HT-29 (cell line): ENCODE measurements at places on chromosomes 12 and 14. TPM values are rescaled to one million over a fixed set of nuclear protein-coding genes. Genes with fewer than 3 reads are reported as not detected.

DNA sequence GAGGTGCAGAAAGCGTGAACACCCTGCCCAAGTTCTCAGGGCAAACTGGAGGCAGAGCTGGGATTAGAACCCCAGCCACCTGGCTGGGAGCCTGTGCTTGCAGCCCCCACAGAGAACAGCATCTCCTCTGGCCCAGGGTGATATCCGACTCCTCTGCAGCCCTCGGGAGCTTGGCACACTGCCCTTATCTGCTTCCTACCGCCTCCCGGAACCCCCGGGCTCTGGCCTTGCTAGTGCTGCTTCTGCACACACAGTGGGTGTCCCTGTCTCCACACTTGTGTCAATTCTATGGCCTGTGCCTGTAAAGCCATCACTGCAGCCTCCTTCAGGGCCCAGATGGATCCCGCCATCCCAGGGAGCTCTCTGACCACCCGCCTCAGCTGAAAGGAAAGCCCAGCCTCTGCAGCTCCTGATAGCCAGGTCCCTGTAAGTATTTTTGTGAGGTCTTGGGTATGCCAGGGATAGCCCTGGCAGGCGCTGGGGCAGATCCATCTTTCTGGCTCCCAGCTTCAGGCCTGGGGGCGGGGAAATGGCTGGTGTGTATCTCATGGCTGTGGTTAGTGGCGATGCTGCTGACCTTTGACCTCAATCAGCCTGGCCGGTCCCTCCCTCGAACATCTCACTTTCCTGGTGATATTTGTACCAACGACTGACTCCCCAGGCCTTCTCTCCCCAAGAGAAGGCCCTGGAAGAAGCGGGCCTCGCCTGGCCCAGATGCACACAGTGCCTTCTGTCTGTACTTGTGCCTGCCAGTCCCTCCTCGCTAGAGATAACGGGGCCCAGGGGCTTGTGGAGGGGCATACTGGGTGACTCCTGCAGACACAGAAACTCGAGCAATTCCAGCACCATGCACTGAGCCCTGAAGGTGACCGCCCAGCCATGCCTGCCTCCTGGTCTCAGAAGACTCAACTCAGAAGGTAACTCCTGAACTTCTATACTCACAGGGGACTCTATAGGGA, 183.8 kb downstream of the CALM1 start:
- no peak for DNase-seq

DNA sequence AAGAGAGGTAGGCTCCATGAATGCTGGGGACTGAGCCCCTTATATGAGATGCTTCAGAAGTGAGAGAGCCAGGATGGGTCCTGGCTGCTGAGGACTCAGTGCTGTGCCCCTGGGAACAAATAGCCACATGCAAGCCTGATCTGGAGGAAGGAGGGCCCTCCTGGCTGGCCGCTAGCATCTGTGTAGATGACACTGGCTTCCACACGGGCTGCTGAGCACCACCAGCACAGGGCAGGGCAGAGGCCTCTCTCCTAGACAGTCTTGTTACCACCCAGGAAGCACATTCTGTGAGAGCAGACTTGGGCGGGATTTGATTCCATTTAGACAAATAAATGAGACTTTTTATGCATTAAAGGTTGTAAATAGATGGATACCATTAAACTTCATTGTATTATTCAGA, 48.0 kb downstream of the ZNF664 start:
- no peak for DNase-seq

Gene LALBA
- total RNA-seq, result not detected in 2 replicates

GRCh38 chr12:49664591-49665239, 41.4 kb downstream of the PRPF40B start:
- no peak for DNase-seq

- no peak for DNase-seq
Observed at GRCh38 chr12:113134521-113134951, 1.0 kb downstream of the RASAL1 start.

DNA sequence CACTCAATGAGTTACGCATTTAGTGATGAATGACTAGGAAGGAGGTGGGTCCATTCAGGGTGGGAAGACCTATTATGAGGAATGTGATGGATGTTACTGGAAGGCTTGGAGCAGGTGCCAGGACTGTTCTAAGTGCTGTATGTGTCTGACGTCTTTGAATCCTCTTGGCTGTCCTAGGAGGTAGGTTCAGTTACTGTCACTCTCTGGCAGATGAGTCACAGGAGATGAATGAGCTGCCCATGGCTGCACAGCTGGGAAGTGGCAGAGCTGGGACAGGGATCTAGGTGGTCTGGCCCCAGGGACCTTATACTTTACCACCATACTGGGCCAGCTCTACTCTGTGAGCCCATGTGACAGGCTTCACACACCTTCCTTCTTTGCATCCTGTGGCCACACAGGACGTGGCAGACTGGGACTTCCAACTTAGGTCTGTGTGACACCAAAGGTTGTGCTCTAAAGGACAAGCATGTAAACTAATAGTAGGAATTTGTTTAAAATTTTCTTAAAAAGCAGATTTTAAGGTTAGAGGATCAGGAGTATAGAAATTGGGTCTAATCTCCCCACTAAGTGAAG, 24.0 kb downstream of the TCTN1 start:
- no peak for DNase-seq

- DNase-seq, result no peak
Observed at GRCh38 chr14:75720842-75721498, 59.9 kb downstream of the TTLL5 start.

DNA sequence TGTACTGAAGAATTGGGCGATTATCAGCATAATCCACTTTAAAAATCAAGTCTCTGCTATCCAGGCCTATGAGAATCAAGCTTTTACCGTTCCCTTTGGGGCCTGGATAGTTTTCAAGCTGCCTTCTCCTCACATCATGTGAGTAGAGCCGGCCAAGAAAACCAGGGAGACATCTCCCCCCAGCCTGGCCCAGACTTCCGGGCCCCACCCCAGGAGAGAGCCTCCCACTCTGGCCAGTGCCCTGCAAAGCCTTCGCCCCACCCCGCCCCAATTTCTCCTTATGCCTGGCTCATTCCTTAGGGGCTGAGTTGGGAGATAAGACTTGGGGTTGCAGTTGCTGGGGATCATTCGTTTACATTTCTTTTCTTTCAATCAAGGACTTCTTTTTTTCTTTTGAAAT, 1.4 kb upstream of the TMEM132C start:
- no peak for DNase-seq

DNA sequence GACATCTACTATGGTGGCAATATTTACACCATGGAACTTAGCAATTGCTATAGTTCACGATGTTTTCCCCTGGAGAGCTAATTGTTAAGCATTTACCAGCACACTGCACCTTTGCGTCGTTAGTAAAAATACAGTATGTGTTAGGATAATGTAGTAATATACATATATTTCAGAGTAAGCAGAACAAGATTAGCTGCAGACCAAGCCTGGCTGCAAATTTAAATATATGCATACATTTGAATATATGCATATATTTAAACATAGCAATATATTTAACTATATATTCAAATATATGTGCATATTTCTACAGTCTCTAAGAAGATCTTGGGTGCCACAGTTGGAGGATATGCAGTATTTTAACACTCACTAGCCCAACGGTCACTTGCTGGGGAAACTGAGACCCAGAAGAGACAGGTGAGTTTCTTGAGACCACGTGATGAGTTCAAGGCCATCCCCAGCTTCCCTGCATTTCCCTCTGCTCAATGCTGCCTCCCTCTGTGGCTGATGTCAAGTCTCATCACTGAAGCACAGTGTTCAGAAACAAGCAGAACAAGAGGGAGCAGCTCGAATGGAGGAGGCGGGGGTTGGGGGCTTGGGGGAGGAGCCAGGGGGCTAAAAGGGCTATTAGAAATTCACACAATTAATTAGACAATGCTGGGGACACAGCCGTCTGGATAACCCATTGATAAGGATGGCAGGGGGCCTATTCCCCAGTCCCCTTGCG, 708.0 kb downstream of the MED13L start:
- no peak for DNase-seq

DNA sequence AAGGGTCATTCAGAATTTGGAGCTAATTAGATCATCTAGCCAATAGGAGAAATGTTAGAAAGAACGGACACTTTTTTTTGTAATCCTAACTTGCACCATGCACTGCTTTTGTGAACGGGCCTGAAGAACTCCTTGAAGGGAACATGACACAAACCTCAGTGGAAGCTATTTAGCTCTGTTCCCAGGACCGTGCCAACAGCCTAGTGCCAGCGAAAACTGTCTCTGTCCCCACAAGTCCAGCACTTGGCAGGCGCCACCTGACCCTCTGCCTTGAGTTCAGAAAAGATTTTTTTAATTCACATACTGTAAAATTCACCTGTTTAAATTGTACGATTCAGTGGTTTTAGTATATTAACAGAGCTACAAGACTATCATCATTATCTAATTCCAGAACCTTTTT, 31.3 kb upstream of the KCNA5 start:
- DNase-seq, result no peak

Gene GLI1
- 2.0 and 4.2 TPM in 2 replicates for total RNA-seq

GRCh38 chr14:22569106-22569736, 19.8 kb downstream of the DAD1 start:
- no peak for DNase-seq

Gene PRH2
- total RNA-seq, result not detected in 2 replicates

DNA sequence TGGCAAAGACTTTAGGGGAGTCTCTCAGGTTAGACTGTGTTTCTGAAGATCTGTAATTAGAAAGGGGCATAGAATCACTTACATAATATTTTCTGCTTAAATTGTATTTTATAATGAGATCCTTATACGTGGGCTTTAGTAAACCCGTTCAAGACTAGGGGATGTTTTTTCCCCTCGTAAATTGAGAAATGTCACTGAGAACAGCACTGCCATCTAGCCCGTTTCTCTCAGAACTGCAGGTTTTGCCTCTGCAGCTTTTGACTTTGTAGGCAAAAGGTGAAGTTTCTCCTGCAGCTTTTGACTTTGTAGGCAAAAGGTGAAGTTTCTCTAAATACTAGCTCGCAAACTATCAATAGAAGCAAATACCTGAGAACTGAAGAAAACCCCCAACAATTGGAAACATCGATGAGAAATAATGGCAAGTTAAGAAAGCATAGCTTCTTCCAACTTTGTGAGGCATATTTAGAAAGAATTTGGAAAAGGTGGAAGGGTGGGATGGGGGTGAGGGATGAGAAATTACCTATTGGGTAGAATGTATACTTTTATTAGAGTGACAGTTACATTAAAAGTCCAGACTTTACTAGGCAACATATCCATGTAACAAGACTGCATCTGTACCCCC, 9.9 kb upstream of the ASPG start:
- no peak for DNase-seq

DNA sequence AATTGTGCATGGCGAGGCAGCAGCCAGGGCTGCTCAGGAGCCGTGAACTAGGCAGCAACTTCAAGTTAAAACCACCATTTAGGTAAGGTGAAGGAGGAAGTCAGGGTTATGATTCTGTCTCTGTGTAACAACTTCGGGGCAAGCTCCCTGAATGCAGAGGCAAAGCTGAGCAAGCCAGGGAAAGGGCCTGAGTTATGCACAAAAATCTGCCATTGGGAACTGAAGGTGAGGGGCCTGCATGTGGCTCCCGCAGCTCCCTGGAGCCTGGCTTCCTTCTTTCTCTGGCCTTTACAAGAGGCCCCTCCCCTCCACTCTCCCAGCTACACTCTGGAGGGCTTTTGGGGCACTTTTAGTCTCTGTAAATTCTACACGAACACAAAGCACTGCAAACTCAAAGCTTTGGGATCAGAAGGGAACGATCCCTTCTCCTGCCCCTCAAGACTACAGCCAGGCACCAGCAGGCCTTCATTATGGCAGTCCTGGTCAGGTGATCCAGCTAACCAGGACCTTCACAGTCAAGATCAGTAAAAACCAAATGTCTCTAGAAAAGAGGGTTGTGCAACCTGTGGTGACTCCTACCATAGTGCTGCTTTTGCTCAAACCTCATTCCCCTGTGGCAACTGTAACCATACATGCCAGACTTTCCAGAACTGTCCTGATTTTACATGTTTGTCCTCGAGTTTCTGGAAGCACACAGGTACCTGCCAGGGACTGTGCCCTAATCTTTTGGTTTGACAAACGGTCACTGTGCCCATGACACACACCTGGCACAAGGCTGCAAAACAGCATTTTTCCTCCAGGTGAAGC, 67.2 kb upstream of the PTGR2 start:
- peak; percentile 29 for DNase-seq

Gene TSPAN19
- total RNA-seq, result not detected in 2 replicates

Gene HOXC10
- 1.7 TPM in 1 of 2 replicates, not detected in the other for total RNA-seq

DNA sequence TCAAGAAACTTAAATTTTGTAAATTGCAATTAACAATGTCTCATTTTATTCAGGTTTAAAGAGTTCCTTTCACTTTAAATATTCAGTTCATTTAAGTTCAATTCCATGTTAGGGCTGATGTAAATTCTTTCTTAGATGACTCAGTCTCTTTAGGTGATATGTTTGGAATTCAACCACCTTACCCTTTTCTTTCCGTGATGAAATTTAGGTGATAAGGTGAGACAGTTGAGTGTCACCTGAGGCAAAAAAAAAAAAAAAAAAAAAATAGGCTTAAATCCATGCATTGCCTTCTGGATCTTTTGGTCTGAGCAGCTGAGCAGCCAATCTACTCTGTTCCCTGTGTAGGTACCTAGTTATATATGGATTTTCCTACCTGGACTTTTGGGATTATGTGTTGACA, 299.5 kb downstream of the DAD1 start:
- DNase-seq, result no peak

DNA sequence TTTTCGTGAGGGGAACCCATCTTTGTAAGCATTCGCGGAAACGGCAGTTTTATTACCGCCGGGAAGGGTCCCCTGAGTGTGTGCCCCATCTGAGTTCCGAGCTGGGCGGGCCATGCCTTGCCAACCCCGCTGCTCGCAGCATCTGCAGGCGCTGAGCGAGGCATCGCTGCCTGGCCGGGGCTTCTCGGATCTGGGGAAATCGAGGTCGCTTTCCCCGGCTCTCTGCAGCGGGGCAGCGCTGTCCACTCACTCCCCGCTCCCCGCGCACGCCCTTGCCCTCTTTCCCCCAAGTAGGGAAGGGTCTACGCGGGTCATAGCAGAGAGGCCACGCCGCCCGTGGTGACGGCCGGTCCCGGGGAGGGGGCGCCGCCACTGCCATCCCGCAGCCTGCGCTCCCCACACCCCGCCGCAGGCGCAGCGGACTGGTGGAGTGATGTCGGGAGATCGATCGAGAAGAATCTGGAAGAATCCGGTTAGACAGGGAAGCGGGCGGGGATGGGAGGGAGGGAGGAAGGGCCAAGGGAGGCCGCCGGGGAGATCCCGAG, 507 bp upstream of the FKBP4 start:
- no peak for DNase-seq

- DNase-seq, result no peak
Observed at GRCh38 chr14:24390701-24391468, 7.9 kb upstream of the NYNRIN start.

DNA sequence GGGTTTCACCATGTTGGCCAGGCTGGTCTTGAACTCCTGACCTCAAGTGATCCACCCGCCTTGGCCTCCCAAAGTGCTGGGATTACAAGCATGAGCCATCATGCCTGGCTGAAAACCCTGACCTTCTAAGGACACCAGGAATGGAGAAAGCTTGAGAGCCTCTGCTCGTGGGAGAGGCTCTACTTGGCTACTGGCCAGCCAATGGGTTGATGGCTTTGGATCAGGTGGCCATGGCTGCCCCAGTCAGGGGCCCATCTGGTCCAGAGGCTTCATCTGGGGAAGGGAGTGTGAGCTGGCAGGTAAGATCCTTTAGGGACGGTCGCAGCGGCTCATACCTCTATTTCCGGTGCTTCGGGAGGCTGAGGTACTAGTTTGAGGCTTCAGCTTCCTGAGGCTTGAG, 42.5 kb upstream of the PPP1CC start:
- DNase-seq, result no peak

Gene BCL2L14
- total RNA-seq, result 2.3 and 2.6 TPM in 2 replicates

- DNase-seq, result no peak
Observed at GRCh38 chr14:70685474-70686197, 43.9 kb downstream of the TTC9 start.

Gene PUS7L
- 7.3 and 8.5 TPM in 2 replicates for total RNA-seq

Gene LRP1-AS
- total RNA-seq, result not detected in 2 replicates
